ENCODE measurements at places on chromosomes 2 and 18. TPM values are rescaled to one million over a fixed set of nuclear protein-coding genes. Genes with fewer than 3 reads are reported as not detected.

DNA sequence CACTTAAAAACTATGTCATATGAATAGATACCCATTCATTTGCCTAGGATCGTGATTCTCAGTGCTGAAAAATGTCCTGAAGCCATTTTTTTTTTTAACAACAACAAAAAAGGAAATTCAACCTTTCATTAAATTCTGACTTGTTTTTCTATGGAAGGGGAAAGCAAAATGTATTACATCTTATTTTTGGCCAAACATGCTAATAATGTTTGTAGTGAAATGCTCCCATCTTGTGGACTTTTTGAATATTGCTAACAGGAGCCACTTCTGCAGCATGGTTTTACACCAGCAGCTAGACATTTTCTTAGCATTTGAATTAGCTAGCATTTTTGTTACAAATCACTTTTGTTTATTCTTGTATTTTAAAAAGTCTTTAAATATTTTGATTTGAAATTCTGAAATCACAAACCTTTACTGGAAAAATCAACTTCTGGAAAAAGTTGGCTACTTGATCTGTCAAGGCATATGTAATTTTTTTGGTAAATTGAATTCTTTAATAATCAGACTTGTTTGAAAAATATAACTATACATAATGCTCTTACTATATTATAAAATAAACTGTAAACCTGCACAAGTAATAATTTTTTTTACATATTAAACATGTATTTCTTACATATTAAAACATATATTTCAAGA lies 75.8 kb downstream of the KIDINS220 start:
- H3K27me3 ChIP-seq: no peaks in the 10 kb centered on the region
- H3K27ac ChIP-seq: no peak overlapping the region
- H3K4me3 ChIP-seq: no peak overlapping the region

- no peak overlapping the region for H3K27ac ChIP-seq
- H3K27me3 ChIP-seq: no peaks in the 10 kb centered on the region
- no peak overlapping the region for H3K4me3 ChIP-seq
- no peak for DNase-seq
Measured at GRCh38 chr2:204645018-204645773, 99.9 kb downstream of the PARD3B start.

GRCh38 chr2:9018534-9018933 lies 15.1 kb upstream of the MBOAT2 start:
- H3K36me3 ChIP-seq: no peaks in the 10 kb centered on the region
- H3K4me3 ChIP-seq: no peak overlapping the region

DNA sequence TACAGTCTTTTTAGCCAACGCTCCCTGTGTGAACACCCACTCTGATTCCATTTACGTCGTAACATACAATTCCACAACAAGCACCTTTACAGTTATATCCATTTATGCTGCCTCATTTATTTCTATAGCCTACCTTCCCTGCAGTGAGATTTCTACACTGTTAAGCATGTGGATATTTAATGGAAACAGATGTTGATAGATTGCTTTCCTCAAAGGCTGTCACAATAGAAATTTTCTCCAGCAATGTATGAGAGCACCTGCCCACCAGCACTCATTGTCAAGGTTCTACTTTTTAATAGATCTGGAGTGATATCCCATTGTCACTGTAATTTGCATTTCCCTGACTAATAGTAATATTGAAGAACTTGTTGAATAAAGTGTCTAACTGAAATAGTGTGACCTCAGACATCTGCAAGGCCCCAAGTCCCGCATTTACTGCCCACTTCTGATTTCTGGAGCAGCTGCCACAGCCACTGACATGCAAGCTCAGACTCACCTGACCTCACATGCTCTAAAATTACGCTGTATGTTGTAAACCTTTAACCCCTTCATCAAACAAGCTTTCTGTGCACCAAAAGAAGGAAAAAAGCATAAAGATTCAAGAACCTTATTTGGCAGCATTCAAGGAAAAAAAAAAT lies 295.1 kb downstream of the CNTNAP5 start:
- no peak for DNase-seq
- no peak overlapping the region for H3K27ac ChIP-seq
- H3K4me1 ChIP-seq: no peaks in the 10 kb centered on the region
- H3K4me3 ChIP-seq: no peak overlapping the region

- no peak overlapping the region for H3K4me3 ChIP-seq
- H3K27ac ChIP-seq: no peak overlapping the region
- H3K27me3 ChIP-seq: peaks cover 3% of the 10 kb centered on the region
Measured at GRCh38 chr2:142872882-142873724, 4.4 kb upstream of the KYNU start.

- H3K36me3 ChIP-seq: peaks cover 8% of the 10 kb centered on the region
- no peak for DNase-seq
- H3K4me1 ChIP-seq: peaks cover 41% of the 10 kb centered on the region
- H3K4me3 ChIP-seq: no peak overlapping the region
Measured at GRCh38 chr2:237996021-237996593, 29.3 kb downstream of the UBE2F start.

The CCL20 gene
- not detected for total RNA-seq

All from natural killer cell treated with Interleukin-12 subunit alpha and Interleukin-12 subunit beta and Interleukin-15 and Interleukin-18, amount 100 ng/mL, for 72 hours (primary cell).